ENCODE measurements at places on chromosomes 1 and 21.

GRCh38 chr1:228100822-228101613 is 2.1 kb downstream of the C1orf35 start:
- no peak overlapping the region for H3K27ac ChIP-seq
- peaks cover 22% of the 10 kb centered on the region for H3K36me3 ChIP-seq
- DNase-seq, result no peak
- no peak overlapping the region for H3K4me3 ChIP-seq
- no peaks in the 10 kb centered on the region for H3K4me1 ChIP-seq
- no peaks in the 10 kb centered on the region for H3K27me3 ChIP-seq

DNA sequence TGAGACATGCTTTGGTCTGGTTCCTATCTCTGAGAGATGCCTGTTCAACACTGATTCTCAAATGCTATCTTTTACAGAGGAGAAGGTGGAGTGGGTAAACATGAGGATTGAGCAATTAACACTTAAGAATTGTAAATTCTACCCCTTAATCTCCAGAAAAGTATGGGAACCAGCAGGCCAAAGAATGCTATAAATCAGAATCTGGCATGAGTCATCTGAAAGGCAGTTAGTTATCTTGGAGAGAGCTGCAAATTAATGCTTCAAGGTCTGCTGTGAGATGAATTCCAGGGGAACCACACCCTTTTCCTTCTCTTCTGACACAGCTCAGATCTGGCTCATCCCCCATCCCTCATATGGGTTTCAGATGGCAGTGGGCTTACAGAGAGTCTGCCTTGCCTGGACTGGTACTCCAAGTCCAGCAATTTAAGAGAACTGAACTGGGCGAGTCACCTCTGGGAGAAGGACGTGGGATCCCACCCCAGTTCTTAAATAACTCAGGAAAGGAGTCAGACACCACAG is 5.2 kb downstream of the S100A10 start:
- peaks cover 10% of the 10 kb centered on the region for H3K4me1 ChIP-seq
- peaks cover 11% of the 10 kb centered on the region for H3K27me3 ChIP-seq
- no peak overlapping the region for H3K4me3 ChIP-seq
- H3K27ac ChIP-seq, result no peak overlapping the region
- no peak for DNase-seq

- DNase-seq, result no peak
- H3K27ac ChIP-seq, result no peak overlapping the region
- H3K27me3 ChIP-seq, result no peaks in the 10 kb centered on the region
- no peaks in the 10 kb centered on the region for H3K4me1 ChIP-seq
- H3K4me3 ChIP-seq, result no peak overlapping the region
- H3K36me3 ChIP-seq, result no peaks in the 10 kb centered on the region
Observed at GRCh38 chr21:38787461-38788274, 18.1 kb upstream of the ETS2 start.

GRCh38 chr1:58815069-58815685 is 31.3 kb upstream of the JUN start:
- no peaks in the 10 kb centered on the region for H3K36me3 ChIP-seq
- peaks cover 6% of the 10 kb centered on the region for H3K4me1 ChIP-seq
- H3K27ac ChIP-seq, result no peak overlapping the region
- peak; percentile 51 for DNase-seq
- H3K4me3 ChIP-seq, result peak overlapping the region; percentile 70

DNA sequence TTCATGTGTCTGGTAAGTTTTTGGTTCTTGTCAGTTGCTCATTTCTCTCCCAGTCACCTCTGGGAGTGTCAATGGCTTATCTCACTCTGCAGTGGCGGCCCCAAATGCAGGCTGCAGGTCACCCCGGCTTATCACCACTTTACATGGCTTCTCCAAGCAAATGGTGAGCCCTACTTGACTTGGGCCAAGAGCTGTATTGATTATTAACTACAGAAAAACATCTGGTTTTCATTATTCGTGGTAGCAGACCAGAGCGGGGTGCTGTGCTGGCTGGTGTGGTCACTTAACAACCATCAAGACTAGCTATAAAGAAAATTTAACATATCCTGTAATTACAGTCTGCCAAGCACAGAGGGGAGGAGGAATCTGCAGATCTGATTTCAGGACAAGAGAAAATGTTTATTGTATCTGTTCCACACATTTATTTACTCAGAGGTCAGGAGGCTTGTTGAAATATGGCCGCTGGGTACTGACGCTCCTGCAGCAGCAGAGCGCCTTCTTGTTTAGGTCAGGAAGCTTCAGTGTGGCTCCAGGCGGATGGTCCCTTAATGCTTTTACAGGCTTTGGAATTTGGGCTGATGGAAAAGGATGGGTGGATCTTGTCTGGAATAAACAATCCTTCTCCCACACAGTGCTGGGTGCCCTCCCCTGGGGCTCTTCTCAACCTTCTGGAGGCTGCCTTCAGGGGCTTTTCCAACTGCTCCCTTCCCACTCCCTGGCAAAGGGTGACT is 87.8 kb downstream of the HLX start:
- H3K27ac ChIP-seq, result no peak overlapping the region
- DNase-seq, result no peak
- no peaks in the 10 kb centered on the region for H3K27me3 ChIP-seq
- no peaks in the 10 kb centered on the region for H3K36me3 ChIP-seq
- H3K4me3 ChIP-seq, result no peak overlapping the region

GRCh38 chr1:38046333-38046883 is at the start of gene POU3F1:
POU3F1 (minus strand) TSS chr1:38046793; CDS start chr1:38046743, 50 bp downstream.
- H3K27me3 ChIP-seq, result peaks cover 48% of the 10 kb centered on the region
- peak within 1 kb of the TSS; percentile 88 for H3K4me3 ChIP-seq
- no peak for DNase-seq
- H3K27ac ChIP-seq, result no peak within 1 kb of the TSS
- H3K36me3 ChIP-seq, result no peaks in the 10 kb centered on the region
- peaks cover 18% of the 10 kb centered on the region for H3K4me1 ChIP-seq

GRCh38 chr1:8223526-8223925 is 94.4 kb upstream of the SLC45A1 start:
- peaks cover 1% of the 10 kb centered on the region for H3K27me3 ChIP-seq
- no peak overlapping the region for H3K27ac ChIP-seq
- 0 out of 2 replicates have a peak, but pooled peaks cover 1% of the 10 kb centered on the region for H3K4me1 ChIP-seq
- H3K36me3 ChIP-seq, result no peaks in the 10 kb centered on the region
- no peak overlapping the region for H3K4me3 ChIP-seq
- DNase-seq, result no peak

GRCh38 chr21:34639882-34640788 is 25.2 kb upstream of the RCAN1 start:
- no peak overlapping the region for H3K27ac ChIP-seq
- DNase-seq, result no peak
- no peaks in the 10 kb centered on the region for H3K36me3 ChIP-seq
- no peaks in the 10 kb centered on the region for H3K4me1 ChIP-seq
- H3K27me3 ChIP-seq, result no peaks in the 10 kb centered on the region

- DNase-seq, result no peak
- H3K4me3 ChIP-seq, result no peak overlapping the region
- H3K27ac ChIP-seq, result no peak overlapping the region
- H3K36me3 ChIP-seq, result no peaks in the 10 kb centered on the region
- no peaks in the 10 kb centered on the region for H3K4me1 ChIP-seq
- no peaks in the 10 kb centered on the region for H3K27me3 ChIP-seq
Observed at GRCh38 chr1:89781494-89782126, 39.2 kb upstream of the LRRC8D start.

GRCh38 chr1:182768963-182769362 is 20.6 kb upstream of the NPL start:
- no peaks in the 10 kb centered on the region for H3K27me3 ChIP-seq
- no peak for DNase-seq
- no peak overlapping the region for H3K27ac ChIP-seq
- no peaks in the 10 kb centered on the region for H3K36me3 ChIP-seq

- no peaks in the 10 kb centered on the region for H3K4me1 ChIP-seq
- no peaks in the 10 kb centered on the region for H3K27me3 ChIP-seq
- no peak overlapping the region for H3K4me3 ChIP-seq
- no peak for DNase-seq
- no peaks in the 10 kb centered on the region for H3K36me3 ChIP-seq
- no peak overlapping the region for H3K27ac ChIP-seq
Observed at GRCh38 chr21:24272521-24272938, 1334.8 kb downstream of the MRPL39 start.

- H3K4me1 ChIP-seq, result peaks cover 12% of the 10 kb centered on the region
- H3K36me3 ChIP-seq, result no peaks in the 10 kb centered on the region
- H3K4me3 ChIP-seq, result no peak overlapping the region
- DNase-seq, result no peak
Observed at GRCh38 chr1:232553050-232553754, 76.7 kb downstream of the SIPA1L2 start.

DNA sequence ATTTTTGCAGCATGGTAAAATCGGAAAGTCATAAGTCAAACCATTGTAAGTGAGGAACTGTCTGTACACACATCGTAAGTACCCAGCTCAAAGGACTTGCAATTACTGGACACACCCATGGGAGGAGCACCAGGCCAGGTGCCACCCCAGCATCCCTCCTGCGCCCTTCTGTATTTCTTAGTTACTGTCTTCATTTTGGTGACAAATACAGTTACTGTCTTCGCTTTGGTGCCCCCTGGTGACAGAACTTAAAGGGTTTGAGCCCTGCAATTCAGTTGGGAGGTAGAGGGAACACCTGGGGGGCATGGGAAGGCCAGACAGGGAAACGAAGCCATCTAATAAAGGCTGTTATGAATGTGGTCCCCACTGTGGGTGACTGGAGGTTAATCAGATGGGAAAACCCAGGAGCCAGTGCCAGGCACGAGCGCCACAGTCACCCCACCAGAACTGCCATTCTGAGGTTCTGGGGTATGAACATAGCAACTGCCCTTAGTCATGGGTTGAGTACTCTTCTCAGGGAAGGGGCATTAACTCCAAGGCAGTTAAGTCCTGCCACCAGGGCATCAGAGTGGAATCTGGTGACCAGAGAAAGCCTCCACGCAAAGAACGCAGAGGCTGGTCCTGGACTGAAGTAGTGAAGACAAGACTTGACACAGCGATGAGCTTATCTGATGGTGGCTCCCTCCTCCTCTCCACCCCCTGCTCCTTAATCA is 612.9 kb downstream of the PTPRU start:
- no peaks in the 10 kb centered on the region for H3K4me1 ChIP-seq
- no peaks in the 10 kb centered on the region for H3K27me3 ChIP-seq
- H3K36me3 ChIP-seq, result no peaks in the 10 kb centered on the region
- no peak overlapping the region for H3K4me3 ChIP-seq
- H3K27ac ChIP-seq, result no peak overlapping the region

DNA sequence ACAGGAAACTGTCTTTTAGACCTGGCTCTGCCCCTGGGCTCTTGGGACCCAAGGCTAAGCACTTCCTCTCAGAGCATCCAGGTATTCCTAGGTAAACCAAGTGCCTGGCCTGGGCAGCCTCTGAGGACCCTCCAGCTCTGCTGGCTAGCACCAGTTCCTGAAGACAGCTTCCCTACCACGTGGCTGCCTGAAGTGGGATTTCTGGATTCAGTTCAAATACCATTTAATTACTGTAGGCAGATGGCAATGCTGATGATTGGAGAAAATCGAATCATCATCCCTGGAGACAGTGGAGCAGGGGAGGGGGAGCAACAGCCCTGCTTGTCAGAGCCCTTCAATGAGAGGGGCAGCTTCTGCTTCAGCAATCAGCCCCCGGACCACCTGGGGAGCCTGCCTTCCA is 11.9 kb downstream of the KIF21B start:
- no peak overlapping the region for H3K27ac ChIP-seq
- peaks cover 15% of the 10 kb centered on the region for H3K4me1 ChIP-seq
- no peak for DNase-seq
- no peak overlapping the region for H3K4me3 ChIP-seq
- H3K27me3 ChIP-seq, result no peaks in the 10 kb centered on the region

DNA sequence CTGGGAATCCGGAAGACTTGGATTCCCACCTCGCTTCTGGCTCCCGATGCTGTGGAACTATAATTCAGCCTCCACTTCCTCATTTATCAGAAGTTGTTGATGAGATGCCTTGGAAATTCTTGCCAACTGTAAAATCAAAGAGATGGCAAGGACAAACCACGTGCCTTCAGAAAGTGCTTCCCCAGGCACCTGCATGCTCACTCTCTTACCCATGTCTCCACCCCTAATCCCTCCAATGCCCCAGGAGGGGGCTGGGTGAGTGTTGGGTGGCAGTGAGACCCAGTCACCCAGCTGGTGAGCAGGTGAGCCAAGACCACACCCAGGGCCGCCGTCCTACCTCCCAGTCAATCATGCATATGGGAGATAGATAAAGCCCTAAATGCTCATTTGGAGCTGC is 160.8 kb downstream of the PSMG1 start:
- H3K36me3 ChIP-seq, result no peaks in the 10 kb centered on the region
- DNase-seq, result no peak
- peaks cover 10% of the 10 kb centered on the region for H3K4me1 ChIP-seq

DNA sequence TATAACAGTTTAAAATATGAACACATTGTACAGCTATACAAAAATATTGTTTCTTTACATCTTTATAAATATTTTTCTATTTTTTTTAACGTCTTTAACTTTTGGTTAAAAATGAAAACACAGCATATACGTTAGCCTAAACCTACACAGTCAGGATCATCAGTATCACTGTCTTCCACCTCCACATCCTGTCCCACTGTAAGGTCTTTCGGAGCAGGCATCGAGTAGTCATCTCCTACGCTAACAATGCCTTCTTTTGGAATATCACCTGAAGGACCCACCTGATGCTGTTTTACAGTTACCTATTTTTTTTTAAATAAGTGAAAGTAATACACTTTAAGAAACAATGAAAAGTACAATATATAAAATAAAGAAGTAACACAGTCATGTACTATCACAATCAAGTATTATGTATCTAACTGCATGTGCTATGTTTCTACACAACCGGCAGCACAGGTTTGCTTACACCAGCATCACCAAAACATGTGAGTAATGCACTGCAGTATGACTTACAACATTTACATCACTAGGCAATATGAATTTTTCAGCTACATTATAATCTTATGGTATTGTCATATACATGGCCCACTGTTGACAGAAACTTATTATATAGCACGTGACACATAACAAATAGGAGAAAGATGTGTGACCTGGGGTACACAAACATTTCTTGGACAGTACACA is 254.4 kb downstream of the AKT3 start:
- H3K27me3 ChIP-seq, result no peaks in the 10 kb centered on the region

- peak within 1 kb of the TSS; percentile 43 for H3K4me3 ChIP-seq
- H3K27me3 ChIP-seq, result no peaks in the 10 kb centered on the region
- peaks cover 38% of the 10 kb centered on the region for H3K4me1 ChIP-seq
- no peak within 1 kb of the TSS for H3K27ac ChIP-seq
Observed at GRCh38 chr1:153535242-153536011, at the start of gene S100A6. S100A6 (minus strand) TSS chr1:153535991; CDS start chr1:153535339, 652 bp downstream.

GRCh38 chr1:151680391-151680790 is 36.2 kb downstream of the CELF3 start:
- no peaks in the 10 kb centered on the region for H3K36me3 ChIP-seq
- no peak overlapping the region for H3K4me3 ChIP-seq
- no peaks in the 10 kb centered on the region for H3K4me1 ChIP-seq
- DNase-seq, result no peak
- no peaks in the 10 kb centered on the region for H3K27me3 ChIP-seq

GRCh38 chr1:21110163-21110562 is 66.5 kb downstream of the EIF4G3 start:
- H3K36me3 ChIP-seq, result no peaks in the 10 kb centered on the region
- no peak overlapping the region for H3K4me3 ChIP-seq
- no peaks in the 10 kb centered on the region for H3K4me1 ChIP-seq
- no peak for DNase-seq

- no peaks in the 10 kb centered on the region for H3K27me3 ChIP-seq
- H3K36me3 ChIP-seq, result peaks cover under 1% of the 10 kb centered on the region
Observed at GRCh38 chr1:200918006-200918405, 23.3 kb downstream of the INAVA start.

- no peaks in the 10 kb centered on the region for H3K36me3 ChIP-seq
- H3K4me3 ChIP-seq, result no peak overlapping the region
- no peak for DNase-seq
- no peaks in the 10 kb centered on the region for H3K4me1 ChIP-seq
Observed at GRCh38 chr1:168907053-168907452, 178.0 kb upstream of the DPT start.
